ENCODE measurements at places on chromosomes 11 and 22.
A peak's percentile ranks its signal among the peaks of the same experiment; 100 is the strongest.

- peak; percentile 26 for DNase-seq
These were observed 1.0 kb downstream of the CCDC85B start for GRCh38 chr11:65891219-65892136.

- DNase-seq: no peak
These were observed 5.0 kb upstream of the MUC6 start for GRCh38 chr11:1041471-1041870.

DNA sequence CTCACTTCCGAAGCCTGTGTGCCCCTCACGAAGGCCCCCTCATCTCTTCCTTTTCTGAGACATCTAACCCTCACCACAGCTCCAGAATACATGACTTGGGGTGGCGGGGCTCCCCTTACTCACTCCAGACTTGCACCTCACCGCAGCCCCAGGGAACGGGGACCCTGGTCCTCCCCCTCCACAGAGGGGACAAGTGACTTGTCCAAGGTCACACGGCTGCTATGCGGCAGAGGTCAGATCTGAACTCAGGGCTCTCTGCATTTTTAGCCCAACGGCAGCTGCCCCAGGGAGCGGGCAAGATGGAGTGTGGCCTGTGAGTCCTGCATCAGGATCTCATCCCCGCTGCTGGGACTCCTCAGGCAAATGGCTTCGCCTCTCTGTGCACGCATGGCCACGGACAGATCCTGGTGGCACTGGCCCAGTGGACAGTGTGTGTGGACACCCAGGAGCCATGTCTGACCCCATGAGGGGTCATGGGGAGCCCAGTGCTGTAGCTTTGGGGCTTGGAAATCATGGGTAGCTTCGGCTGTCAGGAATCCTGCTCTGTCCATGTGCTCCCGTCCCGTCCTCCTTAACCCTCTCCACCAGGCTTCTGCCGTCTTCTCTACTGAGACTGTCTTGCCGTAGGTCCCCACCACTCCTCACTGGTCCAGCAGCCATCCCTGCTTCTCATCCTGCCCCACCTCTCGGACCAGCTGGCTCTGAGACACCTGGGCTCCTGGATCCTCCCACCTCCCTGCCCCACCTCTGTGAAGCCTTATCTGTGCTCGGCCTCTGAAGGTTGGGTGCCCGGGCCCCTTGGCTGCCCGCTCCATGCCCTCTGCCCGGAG, 48.0 kb upstream of the CARS1 start:
- no peak for DNase-seq

DNA sequence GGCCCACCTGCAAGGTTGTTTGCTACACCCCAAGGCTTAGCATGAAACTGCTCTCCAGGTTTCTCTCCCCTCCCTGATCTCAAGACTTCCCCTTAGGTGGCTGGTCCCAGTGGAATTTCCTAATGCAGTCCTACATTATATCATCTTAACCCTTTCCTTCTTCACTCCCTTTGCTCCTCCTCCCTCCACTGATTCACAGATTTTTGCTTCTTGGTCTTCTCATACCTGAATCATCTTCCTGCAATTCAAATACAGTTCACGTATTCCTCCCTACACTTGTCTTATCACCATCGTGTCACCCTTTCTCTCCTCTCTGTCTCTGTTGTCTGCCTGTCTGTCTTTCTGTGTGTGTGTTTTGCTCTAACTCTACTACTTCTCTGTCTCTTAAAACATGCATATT, 17.0 kb downstream of the MMP10 start:
- no peak for DNase-seq

DNA sequence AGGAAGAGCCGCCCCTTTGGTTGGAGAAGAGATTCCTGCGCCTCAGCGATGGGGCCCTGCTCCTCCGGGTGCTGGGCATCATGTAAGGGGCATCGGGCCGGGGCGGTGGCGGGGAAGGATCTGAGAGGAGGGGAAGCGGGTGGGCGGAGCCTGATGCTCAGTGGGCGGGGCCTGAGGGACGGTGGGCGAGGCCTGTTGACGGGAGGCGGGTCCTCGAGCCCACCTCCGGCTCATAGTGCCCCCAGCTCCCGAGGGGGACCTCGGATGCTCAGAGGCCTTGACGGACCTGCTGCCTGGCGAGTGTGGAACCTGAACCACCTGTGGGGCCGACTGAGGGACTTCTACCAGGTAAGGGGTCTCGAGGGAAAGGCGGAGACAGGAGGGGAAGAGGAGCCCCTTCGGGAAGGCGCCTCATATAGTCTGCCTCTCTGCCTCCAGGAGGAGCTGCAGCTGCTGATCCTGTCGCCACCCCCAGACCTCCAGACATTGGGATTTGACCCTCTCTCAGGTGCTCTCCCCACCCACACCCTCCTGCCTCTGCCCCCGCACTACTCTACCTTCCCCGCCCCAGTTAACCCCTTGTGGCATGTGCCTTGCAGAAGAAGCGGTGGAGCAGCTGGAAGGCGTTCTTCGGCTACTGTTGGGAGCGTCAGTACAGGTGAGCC, 799 bp downstream of the CCDC88B start:
- DNase-seq: peak; percentile 42

GRCh38 chr11:64283092-64283491, 1.4 kb downstream of the BAD start:
- DNase-seq: no peak

DNA sequence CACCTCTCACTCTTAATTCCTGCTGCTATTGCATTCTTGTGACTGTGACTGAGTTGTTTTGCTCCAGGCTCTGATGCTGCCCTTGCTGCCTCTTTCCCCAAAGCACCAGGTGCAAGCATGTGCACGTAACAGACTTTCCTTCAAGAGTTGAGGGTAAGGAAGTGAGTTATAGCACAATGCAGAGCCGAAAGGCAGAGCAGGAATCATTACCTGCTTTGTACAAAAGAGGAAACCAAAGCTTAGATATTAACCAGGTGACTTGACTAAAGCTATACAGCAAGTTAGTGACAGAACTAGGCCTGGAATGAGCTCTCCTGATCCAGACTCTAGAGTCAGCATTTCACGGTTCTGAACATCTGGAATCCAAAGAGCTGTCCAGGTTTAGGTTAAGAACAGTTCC, 33.6 kb downstream of the NEU3 start:
- DNase-seq: no peak

- DNase-seq: no peak
These were observed 191.9 kb upstream of the DDI1 start for GRCh38 chr11:103844327-103845215.

- DNase-seq: no peak
These were observed 52.2 kb downstream of the NUP98 start for GRCh38 chr11:3745161-3745560.

GRCh38 chr11:36026315-36026968, 82.6 kb downstream of the LDLRAD3 start:
- no peak for DNase-seq

GRCh38 chr11:57224128-57224527, 12.9 kb downstream of the APLNR start:
- no peak for DNase-seq

GRCh38 chr11:128734103-128734831, 40.4 kb downstream of the FLI1 start:
- peak; percentile 92 for DNase-seq

- no peak for DNase-seq
These were observed 9.6 kb downstream of the ACO2 start for GRCh38 chr22:41478473-41478872.

- no peak for DNase-seq
These were observed 96.3 kb downstream of the SWAP70 start for GRCh38 chr11:9760193-9760575.

DNA sequence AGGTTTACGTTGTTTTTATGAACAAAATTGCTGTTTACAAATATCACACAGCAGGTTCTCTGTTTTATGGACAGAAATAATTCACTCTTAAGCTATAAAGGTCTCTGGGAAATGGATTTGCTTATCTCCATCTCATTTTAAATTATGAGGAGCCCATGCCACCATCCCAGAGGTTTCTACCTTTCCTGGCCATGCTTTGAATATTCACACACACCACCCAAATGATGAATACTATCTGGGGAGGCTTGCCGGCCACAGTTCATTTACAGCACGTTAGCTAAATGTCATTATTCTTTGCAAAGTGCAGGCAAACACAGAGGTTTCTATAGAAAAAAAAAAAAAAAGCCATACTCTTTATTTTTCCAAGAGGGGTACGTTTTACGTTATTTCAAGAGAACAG, 1446.7 kb downstream of the FAM181B start:
- DNase-seq: no peak

DNA sequence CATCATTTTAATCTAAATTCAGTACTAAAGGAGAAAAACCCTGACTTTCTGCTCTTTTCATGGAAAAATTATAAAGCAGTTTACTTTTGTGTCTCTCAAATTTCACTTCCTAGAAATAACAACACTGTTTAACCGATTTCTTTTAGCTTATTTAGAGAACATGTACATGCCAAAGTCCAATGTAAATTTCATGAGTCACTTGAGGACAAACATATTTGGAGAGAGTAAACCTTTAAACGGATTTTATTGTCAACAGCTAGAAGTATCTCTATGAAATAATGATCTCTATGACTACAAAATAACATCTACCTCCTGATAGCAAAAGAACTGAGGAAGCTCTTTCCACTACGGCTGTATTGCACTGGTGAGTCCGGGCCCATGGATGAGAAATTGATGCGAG, 46.3 kb upstream of the SLC22A25 start:
- DNase-seq: no peak

DNA sequence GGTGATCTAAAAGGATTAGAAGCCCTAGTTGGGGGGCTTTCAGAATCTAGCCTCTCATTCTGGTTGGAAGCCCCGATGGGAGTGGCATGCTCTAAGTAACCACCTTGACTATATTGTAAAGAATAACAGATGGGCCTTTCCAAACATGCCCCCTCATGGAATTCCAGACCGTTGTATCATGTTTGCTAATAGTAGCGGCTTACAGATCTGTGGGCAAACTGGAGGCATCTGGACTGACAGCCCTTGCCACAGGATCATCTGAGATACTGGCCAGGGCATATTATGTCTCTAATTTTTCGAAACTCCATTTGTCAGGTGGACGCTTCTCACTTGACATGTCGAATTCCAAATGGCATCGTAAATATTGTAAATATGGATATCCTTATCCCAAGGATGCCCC, 10.5 kb downstream of the APIP start:
- no peak for DNase-seq

DNA sequence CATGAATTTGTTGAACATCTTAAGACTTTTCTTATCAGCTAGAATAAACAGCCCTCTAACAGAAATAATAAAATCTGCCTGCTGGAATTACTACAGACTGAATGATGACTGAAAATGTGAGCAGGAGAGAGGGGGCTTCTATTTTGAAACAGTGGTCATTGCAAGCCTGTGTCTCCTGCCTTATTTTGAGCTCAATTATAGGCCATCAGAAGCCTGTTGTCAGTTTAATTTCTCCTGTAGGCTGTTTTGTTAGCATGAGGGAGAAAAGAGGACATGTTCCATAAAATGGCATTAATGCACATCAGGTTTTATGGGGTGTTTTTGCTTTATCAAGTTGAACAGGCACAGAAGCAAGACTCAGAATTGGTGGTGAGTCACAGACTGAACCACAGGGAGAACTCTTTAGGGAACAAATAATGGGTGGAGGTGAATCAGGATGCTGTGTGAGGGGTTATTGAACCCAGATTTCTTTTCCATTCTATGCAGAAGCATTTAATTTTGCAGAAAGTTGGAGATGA, 129.1 kb downstream of the PARVA start:
- no peak for DNase-seq

DNA sequence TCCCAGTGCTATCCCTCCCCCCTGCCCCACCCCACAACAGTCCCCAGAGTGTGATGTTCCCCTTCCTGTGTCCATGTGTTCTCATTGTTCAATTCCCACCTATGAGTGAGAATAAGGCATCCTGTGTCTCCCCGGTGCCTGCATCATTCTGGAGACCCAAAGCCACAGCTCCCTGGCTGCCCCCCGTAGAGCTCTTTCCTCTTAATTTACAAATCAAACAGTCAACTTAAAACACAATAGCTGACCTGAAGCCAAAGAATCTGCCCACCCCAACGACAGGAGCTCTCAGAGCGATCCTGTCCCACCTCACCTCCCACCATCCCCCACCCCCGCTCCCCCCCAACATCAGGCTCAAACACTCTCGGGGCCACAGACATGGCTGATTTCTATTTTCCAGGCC, 558.3 kb downstream of the BRD1 start:
- DNase-seq: no peak

GRCh38 chr11:73536961-73537360, 61.0 kb downstream of the FAM168A start:
- peak; percentile 14 for DNase-seq

GRCh38 chr11:60756307-60757032, at the start of gene MS4A15:
Gene MS4A15 (plus strand): TSS chr11:60756867. CDS start chr11:60763734, 6,867 bp downstream.
- DNase-seq: peak; percentile 22

DNA sequence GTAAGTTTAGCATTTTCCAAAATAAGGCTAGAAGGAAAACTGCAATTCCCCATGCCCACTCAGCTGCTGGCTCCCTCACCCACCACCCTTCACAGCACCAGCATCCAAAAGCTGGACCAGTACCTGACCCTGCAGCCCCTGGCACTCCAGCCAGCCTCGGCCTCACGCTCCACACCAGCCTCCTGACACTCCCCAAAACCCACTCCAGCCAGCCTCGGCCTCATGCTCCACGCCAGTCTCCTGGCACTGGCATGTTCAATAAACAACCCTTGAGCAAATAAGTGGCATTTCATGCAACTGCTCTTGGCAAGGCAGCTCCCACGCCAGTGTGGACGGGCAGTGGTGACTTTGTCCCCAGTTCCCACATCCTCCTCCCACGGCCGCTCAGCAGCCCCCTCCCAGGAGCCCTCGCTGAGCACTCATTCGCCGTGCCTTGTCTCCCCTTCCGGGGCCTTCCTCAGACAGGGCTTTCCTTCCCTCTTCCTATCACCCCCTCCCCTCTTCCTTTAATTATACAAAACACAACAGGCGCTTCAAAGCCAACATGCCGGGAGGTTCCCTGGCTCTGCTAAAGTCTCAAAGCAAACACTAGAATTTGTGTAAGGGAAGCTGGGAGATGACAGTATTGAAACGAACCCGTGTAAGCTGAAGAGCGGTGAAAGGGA, 6.8 kb downstream of the TOLLIP start:
- no peak for DNase-seq

DNA sequence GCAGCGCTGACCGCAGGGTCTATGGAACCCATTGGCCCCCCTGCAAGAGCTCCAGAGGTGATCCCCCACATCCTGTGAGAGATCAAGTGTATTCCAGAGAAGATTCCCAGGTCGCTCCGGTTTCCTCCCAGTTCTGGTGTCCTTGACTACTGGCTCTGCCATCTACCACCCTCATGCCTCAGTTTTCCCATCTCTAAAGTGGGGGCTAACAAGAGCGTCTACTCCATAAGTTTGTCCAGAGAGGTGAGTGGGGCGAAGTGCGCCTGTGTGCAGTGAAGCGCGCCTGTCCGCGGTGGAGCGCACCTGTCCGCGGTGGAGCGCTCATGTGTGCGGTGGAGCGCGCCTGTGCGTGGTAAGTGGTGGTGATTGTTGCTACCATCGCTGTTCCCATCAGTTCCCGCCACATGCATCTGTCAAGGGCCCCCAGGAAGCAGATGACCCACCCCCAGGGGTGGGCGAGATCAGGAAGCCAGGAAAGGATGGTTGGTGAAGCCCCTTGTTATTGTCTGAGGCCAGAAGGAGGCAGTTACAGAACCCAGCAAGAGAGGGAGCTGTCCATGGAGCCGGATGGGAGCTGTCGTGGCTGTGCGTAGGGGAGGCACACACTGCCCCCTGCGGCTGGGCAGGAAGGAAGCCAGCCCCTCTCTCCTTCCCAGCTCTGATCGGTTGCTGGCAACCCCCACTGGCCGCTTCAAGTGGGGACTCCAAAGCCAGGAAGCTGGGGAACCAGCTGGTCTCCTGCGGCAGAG, 73.2 kb upstream of the FGF3 start:
- DNase-seq: no peak

Measured in suppressor macrophage treated with lipopolysaccharide for 4 hours (primary cell).